ENCODE measurements at places on chromosomes 1 and 21.

DNA sequence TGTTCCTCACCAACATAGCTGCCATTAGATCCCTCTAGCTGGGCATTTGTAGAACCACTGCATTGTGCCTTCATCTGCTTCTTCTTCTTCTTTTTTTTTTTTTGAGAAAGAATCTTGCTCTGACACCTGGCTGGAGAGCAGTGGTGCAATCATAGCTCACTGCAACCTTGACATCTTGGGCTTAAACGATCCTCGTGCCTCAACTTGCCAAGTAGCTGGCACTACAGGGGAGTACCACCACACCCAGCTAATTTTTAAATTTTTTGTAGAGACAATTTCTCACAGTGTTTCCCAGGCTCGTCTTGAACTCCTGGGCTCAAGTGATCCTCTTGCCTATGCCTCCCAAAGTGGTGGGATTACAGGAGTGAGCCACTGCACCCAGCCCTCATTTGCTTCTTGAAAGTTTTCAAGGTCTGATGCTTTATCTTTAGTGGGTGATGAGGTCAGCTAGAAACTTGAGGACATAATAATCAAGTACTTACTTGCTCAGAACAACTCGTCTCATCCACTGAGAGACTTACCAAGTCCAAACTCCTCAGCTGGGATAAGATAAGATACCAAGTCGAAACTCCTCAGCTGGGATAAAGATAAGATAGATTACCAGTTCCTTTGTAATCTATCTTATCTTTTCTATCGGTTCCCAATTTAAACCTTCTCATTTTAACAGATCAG, 71.5 kb downstream of the MACF1 start:
- no peak for DNase-seq

GRCh38 chr1:78607334-78607927, 12.8 kb upstream of the IFI44L start:
- DNase-seq: no peak

GRCh38 chr1:162649583-162649982, 17.3 kb downstream of the DDR2 start:
- DNase-seq: no peak

- DNase-seq: no peak
These were observed 6.7 kb upstream of the SNAPIN start for GRCh38 chr1:153651771-153652170.

- DNase-seq: no peak
These were observed 744 bp upstream of the WDR26 start for GRCh38 chr1:224435318-224435763.

GRCh38 chr1:90989990-90990389, 31.8 kb downstream of the ZNF644 start:
- no peak for DNase-seq

DNA sequence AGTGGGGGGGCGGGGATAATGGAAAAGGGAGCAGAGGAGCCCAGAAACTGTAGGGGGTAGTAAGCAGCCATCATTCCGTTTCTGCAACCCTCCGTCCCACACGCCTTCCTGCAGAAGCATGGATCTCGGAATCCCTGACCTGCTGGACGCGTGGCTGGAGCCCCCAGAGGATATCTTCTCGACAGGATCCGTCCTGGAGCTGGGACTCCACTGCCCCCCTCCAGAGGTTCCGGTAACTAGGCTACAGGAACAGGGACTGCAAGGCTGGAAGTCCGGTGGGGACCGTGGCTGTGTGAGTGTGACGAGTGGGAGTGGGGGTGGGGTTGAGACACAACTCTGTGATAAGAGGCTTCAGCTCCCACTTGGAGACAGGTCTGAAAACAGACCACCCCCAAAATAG, 706 bp downstream of the CREB3L4 start:
- no peak for DNase-seq

GRCh38 chr1:4416189-4416588, 238.2 kb upstream of the AJAP1 start:
- DNase-seq: no peak

DNA sequence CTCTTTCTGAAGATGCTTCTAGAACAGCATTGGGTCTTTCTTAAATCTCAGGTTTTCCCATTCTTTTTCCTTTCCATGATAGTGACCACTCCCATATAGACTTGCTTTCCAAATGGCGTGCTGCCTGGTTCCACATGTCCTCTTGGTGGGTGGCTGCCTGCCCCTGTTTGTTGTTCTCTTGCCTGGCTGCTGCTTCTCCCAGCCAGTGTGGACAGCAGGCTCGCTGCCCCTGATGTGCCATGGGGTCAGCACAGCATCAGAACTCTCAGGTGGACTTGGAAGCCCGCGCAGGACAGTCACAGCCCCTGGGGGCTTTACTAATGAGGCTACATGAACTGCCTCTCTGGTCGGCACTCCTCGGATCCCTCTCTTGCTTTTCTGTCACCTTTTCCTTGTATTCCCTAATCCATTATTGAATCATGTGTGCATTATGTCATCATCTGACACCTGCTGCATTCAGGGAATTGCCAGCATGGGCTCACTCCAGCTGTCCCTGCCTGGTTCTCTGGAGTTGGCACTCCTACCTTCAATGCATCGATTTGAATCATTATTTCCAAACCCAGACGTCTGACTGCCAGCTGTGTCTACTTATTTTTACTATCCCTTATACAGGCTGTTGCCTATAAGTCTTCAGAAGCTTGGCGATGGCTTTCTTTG, 100.5 kb upstream of the COA6 start:
- DNase-seq: no peak

DNA sequence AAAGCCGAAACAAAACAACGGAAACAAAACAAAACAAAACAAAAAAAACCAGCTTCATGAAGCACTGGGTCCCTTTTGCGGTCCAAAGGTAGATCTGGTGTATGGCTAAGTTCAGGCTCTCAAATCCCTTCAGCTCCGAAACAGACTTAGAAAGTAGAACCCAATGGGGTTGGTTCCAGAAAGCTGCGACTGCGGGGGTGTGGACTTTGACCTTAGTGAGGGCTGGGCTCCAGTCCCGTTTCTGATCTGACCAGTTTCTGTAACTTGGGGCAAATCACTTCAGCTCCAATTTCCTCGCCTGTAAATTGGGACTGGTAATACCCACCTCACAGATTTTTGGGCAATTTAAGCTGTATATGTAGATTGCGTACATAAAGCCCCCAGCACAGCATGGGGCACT, 105.2 kb downstream of the ZSCAN20 start:
- DNase-seq: no peak

DNA sequence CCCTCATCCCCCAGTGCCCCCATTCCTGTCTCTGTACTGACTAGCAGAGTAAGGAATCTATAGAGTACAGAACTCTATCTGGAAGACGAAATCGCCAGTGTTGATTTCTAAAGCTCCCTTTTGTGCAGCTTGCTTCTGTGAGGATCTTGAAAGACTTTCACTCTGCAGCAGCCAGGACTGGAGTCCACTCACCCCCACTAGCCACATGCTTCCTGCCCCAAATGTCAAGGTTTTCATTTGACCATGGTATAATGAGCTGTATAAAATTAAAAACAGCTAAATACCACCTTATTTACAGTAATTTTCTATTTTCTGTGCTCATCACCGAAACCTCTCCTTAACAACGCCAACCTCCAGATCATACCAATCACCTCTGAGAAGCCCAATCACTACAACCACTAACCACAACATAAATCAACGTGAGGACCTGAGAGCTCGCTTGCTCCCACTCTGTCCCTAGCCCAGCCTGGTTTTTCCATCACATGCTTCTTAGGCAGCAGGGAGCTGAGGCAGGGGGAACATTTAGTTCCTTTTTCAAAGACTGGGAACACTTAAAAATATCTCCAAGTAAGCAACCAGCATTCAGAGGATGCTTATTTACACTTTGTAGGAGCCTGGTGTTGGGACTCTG, 56.1 kb upstream of the IRF2BP2 start:
- DNase-seq: no peak

- no peak for DNase-seq
These were observed 5.9 kb upstream of the MYOM3 start for GRCh38 chr1:24117722-24118409.

- no peak for DNase-seq
These were observed 20.7 kb downstream of the PHC2 start for GRCh38 chr1:33410091-33410701.

DNA sequence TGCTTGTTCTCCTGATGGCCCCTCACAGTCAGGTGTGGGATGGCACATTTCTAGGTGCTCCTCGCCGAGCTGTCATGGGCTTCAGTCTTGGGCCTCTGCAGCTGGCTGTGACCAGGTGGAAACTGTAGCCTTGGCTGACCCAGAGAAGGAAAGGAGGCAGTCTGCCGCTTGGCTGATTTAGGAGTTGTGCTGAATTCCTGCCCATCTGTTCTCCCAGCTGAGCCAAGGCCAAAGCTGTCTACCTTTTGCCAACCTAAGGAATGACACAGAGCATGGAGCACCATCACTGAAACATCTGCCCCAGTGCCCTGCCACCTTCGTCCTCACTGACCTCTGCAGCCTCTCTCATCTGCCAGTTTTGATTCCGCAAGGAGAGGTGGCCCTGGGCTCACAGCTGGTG, 27.9 kb downstream of the UTP25 start:
- no peak for DNase-seq

DNA sequence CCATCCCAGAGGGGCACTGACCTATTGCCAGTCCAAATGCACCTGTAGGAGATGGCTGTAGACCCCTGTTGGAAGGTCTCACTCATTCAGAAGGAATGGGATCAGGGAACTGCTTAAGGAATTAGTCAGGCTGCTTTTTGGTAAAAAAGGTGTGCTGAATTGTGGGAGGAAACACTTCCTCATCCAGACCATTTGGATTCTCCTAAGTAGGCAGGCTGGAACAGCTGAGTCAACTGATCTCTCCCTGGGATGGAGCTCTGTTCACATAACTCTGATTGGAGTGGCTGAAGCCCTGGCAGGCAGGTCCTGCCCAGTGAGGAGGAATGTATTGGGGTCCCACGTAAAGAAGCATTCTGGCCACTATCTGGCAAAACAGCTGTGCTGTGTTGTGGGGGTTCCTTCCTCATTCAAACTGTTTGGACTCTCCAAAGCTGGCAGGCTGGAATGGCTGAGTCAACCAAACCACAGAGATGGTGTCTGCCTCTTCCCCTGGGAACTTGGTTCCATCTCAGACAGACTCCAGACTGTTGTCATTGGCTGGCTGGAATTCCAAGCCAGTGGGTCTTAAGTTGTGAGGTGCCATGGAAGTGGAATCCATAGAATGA, 70.7 kb upstream of the PDC start:
- DNase-seq: no peak

- DNase-seq: no peak
These were observed 39.7 kb downstream of the GNG12 start for GRCh38 chr1:67793562-67793961.

DNA sequence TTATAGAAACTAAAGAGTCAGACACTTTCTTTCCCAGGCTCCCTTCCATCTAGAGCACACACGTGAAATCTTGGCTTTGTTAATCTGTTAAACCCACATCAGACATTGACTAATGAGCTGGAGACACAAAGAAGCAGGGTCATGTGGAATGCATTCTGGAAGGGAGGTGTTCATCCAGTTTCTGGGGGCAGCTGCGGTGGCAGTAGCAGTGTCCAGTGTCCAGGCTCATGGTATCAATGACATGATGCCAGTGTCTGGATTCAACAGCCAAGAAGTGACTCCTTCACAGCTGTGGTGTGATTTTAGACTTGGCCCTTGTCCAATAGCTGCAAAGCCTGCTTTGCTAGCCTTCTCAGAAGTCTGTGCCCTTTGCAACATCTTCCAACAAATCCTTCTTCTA, 95.2 kb downstream of the NTPCR start:
- DNase-seq: no peak

- no peak for DNase-seq
These were observed 285.0 kb downstream of the LRRC40 start for GRCh38 chr1:69920426-69920825.

GRCh38 chr1:245255783-245256182, 101.0 kb downstream of the KIF26B start:
- no peak for DNase-seq

DNA sequence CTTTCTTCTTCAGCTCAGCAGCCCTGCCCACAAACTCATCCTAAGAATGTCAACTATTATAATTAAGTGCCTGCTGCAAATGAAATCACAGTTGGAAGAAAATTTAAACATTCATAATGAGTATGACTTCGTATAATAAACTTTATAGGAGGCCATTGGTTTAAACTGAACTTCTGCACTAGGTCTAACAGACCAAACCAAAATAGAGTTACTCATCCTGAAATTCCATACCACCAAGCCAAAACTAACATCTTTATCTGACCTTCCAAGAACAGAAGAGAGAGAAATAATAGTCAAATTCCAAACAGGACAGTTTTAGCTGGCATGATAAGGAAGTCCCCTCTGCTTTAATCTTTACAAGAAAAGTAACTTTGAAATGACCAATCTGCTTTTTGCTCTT, 472.4 kb upstream of the PRMT6 start:
- no peak for DNase-seq

- DNase-seq: no peak
These were observed 104.8 kb downstream of the GDAP2 start for GRCh38 chr1:117824616-117825015.

GRCh38 chr1:11961230-11961629, 19.0 kb upstream of the MFN2 start:
- DNase-seq: no peak

DNA sequence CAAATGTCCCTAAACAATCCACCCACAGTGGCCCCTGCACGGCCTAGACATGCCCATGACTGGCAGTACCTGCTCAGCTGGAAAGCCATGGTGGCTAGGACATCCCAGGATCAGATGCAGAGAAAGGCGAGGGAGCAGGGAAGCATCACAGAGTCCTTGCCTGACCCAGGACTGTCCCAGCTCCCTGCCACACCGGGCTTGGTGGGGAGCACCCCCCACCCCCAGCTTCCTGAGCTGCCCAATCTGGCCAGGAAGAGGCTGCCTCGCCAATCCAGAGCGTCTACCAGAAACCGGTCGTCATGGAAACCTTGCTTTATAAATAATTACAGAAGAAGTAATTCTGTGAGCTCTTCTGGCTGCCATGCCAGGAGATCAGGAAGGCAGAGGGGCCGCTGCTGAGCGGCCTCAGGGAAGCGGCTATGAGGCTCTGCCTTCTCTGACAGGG, 34.8 kb downstream of the ACOT7 start:
- DNase-seq: no peak

DNA sequence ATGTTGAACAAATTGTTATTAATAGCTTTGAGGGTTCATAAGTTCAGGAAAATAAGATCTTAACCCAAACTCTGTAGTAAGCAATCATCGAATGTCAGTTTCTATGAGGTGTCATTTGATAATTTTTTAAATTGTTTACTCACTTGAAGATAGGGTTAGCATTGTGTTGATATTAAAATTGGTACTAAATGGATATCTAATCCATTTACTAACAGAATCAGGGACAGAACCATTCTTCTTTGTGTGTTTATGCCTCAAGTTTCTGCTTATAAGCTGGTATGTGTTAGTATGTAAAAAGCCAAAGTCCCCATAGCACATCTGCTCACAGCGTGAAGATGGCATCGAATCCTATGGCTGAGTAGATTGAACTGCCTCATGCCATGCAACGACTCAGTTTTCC, 13.4 kb downstream of the DDR2 start:
- DNase-seq: no peak

GRCh38 chr1:194296201-194296600, 1109.8 kb upstream of the B3GALT2 start:
- DNase-seq: no peak

GRCh38 chr1:12851779-12852178, 3.3 kb upstream of the HNRNPCL1 start:
- DNase-seq: no peak

All from activated T-cell treated with anti-CD3 and anti-CD28 coated beads for 24 hours (primary cell).